NCI-H2107 (cell line): ENCODE measurements at places on chromosomes 4 and X.
A peak's percentile ranks its signal among the peaks of the same experiment; 100 is the strongest.

DNA sequence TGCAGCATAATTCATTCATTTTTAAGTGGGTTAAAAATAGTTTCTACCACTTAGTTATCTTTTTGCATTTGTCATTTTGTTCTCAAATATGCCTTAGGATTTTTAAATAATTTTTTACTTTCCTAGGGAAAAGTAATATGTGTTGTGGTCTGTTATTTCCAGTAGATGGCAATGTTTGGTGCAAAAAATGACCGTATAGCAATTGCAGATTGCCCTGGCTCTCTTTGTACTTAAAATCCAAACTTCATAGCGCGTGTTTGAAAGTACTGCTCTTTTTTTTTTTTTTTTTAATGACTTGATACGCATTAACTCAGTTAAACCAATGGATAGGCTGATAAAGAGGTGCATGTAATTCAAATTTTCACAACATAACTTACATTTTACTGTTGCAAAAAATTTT, 74.4 kb upstream of the RBMX start:
- DNase-seq = peak; percentile 1

- DNase-seq = no peak
These were observed 110.3 kb downstream of the UCHL1 start for GRCh38 chr4:41366911-41367517.

- DNase-seq = no peak
These were observed 18.5 kb downstream of the OTUD5 start for GRCh38 chrX:48938721-48939425.

DNA sequence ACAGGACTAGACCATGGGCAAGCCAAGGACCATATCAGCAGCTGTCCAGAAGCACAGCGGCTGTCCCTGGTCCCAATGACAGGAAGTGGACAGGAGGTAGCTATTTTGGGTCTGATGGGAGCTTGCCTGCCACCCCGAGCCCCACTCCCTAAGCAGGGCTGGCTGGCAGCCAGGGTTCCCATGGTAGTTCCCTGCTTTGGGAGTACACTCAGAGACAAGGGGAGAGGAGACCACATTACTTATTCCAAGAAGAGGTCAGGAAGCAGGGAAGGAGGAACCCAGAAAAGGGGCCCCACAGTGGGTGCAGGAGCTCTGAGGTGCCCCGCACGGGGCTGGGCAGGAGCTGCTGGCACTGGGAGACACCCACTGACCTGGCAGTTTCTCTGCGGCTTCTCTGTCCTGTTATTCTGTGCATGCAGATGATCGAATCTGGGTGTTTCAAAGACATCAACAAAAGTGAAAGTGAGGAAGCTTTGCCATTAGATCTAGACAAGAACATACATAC, 36.3 kb downstream of the HTT-AS start:
- no peak for DNase-seq

DNA sequence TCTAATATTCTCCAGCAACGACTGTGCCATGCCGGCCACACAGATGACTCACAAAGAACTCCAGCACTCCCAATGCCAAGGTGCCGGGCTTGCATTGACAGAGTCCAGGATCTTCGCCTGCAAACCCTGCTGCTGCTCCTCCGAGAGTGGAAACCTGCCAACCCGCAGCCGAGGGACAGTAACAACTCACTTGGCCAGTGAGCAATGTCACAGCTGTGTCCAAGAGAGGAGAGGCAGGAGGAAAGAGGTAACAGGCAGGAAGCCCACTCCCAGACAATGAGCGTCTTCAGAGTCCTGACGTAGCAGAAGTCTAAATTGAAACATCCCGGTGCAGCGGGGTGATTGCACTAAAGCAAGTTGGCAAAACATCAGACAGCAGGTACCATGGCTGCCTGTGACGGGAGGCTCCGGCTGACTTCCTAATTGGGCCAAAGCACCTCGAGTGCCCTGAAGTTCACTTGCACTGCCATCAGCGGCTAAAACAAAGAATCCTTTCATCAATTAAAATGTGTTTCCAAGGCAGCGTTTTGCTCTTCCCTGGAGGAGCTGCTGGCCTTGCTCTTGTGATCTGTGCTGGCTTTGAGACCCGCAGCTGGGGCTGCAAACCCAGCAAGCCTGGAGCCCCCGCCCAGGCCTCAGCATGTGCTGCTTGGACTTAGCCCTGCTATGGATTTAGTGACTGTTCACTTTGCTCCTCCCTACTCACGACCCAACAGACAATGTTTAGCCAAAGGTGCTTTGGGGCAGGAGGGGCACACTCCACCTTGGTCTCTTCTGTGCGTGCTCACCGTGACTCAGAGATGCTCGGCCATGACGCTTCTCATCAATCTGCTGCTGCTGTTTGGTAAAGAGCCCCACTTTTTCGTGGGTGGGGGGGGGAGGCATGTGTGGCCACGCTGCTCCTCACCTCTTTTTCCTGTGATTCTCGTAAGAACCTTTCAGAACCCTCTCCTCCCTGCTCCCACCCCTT, 36.5 kb downstream of the DCTD start:
- DNase-seq = no peak

DNA sequence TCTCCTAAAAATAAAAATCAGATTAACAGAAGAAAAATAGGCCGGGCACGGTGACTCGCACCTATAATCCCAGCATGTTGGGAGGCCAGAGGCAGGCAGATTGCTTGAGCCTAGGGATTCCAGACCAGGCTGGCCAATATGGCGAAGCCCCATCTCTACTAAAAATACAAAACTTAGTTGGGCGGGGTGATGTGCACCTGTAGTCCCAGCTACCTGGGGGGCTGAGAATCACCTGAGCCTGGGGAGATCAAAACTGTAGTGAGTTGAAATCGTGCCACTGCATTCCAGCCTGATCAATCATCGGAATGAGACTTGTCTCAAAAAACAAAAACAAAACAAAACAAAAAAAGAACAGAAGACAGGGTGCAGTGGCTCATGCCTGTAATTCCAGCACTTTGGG, 32.8 kb upstream of the NOCT start:
- DNase-seq = no peak

GRCh38 chrX:39705290-39705689, 392.5 kb downstream of the BCOR start:
- DNase-seq = peak; percentile 37

- DNase-seq = no peak
These were observed 12.2 kb downstream of the ASMTL start for GRCh38 chrX:1440506-1440905.

- DNase-seq = no peak
These were observed 117.0 kb downstream of the RNF150 start for GRCh38 chr4:141016117-141016798.

GRCh38 chrX:47091149-47091775, 13.0 kb downstream of the RGN start:
- peak; percentile 13 for DNase-seq

DNA sequence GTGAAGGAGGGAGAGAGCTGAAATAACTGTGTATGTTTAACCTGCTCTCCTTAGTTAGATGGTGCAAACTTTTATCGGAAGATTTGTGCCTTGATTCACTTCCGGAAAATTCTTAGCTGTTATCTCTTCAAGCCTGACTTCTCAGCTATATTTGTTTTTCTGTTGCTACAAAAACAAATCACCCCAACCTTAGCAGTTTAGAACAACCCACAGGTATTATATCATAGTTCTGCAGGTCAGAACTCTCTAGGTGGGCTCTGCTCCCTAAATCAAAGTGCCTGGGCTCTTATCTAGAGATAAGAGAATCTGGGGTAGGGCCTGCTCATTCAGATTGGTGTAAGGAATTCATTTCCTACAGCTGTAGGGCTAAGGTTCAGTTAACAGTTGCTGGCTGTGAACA, 15.1 kb upstream of the CEP135 start:
- no peak for DNase-seq

DNA sequence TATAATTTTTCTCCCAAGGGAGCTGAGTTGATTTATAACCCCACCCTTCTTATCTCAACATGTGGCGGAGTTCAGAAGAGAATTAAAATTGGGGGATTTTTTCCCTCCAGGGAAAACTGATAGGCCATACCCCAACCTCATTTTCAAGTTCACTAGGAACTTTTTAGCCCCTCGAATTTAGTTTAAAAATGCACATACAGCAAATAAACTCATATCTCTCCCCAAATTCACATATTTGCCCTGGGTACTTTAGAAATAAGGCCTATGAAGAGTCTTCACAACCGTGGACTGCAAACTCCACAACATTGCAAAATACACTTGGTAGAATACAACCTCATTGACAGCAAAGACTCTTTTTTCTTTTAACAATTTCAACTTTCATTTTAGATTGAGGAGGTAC, 206.7 kb upstream of the LEF1 start:
- no peak for DNase-seq

DNA sequence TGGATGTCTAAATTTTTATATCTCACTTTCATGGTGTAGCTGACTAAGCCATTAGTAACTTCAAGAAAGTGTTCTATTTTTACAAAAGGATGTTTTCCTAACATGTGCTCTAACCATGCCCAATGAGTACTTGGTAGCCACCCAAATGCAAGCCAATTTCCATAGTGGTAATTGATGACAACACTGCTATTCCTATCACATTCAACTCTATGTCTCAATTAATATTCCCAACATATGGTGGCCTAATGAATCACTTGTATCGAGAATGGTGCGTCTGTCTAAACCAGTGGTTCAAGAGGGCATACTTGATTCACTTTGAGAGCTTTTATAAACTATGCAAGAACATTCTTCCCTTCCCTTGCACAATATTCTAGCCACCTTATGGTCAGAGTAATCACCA, 112.9 kb upstream of the GPRIN3 start:
- no peak for DNase-seq

DNA sequence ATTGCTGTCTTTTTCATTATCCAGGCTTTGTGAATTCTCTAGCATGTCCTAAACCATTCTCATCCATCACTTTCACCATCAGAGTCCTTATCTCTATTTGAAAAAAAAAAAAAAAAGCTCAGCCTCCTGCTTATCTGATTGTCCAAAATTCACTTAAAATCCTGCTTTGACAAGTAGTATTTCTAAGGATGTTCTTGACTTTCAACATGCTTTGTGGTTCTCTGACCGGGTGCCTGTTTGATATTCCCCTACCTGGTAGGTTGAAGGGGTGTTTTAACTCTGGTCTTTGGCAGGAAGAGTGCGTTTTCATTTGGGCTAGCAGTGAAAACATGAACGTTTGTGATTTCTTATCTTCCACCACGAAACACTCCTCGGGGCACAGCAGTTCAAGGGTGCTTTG, 17.3 kb upstream of the BBS12 start:
- no peak for DNase-seq

DNA sequence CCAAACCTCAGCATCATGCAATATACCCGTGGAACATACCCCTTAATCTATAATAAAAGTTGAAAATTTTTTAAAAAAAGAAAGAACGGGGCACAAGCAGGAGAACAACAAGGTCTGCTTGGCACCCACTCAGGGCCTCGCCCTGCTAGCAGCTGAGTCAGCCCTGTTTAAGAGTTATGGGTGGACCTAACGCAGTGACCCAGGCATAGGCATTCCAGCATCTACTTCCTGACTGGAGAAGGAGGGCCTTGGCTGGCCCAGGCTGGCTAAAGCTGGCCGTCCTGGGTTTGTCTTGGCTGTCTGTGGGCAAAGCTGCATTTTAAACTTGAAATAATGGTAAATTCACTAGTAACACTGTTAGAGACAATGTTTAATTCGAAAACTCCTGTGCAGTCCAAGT, 236.7 kb upstream of the PGRMC2 start:
- DNase-seq = no peak

- no peak for DNase-seq
These were observed 9.2 kb downstream of the RXFP1 start for GRCh38 chr4:158530898-158531297.

DNA sequence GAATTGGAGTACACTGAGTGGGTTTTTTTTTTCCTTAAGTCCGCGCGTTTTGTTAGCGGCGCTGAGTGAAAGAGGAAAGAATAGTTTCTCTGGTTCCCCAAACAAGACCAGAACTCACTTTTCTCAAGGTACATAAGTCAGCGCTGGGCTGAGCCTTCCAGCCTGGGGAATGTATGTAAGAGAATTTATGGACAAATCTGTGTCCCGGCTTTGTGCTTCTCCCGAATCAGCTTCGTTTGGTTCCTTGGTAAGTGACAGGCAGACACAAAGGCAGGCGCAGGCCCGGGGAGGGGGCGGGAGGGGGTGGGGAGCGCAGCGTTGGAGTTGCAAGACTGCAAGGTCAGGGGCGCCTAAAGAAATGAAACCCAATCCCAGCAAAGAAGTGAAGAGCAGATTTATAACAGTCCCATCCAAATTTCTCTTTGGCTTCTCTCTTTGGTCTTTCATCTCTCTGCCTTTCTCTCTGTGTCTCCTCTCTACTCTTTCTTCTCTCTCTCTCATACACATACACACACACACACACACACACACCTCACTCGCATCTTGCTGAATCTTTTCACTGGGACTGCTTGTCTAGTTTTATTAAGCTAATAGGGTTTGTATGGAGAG, 981 bp downstream of the TET2 start:
- DNase-seq = peak; percentile 31

DNA sequence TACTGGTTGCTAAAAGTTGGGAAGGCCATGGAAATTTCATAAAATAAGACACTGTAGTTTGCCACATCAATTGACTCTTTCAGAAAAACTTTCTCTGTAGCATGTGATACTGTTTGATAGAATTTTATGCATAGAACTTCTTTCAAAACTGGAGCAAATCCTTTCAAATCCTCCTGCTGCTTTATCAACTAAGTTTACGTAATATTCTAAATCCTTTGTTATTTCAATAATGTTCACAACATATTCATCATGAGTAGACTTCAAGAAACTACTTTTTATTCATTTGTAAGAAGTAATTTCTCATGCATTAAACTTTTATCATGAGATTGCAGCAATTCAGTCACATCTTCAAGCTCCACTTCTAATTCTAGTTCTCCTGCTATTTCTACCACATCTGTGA, 199.3 kb downstream of the PCDH18 start:
- DNase-seq = no peak

DNA sequence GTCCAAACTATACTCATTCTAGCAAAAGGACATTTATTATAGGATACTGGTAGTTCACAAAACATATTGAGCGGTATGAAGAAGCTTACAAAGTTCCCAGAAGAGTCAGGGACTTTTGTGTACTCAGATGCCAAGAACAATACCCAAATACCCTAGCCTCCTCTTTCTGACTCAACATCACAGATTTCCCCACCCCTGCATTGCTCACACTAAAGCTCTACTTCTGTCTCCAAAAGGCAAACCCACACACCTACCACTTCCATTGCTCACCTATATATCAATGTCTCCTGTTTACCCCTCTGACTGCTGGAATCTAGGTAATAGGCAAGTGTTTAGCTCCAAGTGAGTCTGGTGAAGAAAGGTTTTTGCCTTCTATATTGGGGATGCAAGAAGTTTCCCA, 100.7 kb upstream of the HCCS start:
- DNase-seq = no peak

- no peak for DNase-seq
These were observed 93.2 kb upstream of the MAPK10 start for GRCh38 chr4:86452924-86453531.

- DNase-seq = no peak
These were observed 78.9 kb upstream of the CBR4 start for GRCh38 chr4:169089004-169089403.
